ENCODE measurements at places on chromosomes 11 and 22.

- no peak for DNase-seq
Measured at GRCh38 chr11:66462911-66463310, 3.8 kb upstream of the PELI3 start.

DNA sequence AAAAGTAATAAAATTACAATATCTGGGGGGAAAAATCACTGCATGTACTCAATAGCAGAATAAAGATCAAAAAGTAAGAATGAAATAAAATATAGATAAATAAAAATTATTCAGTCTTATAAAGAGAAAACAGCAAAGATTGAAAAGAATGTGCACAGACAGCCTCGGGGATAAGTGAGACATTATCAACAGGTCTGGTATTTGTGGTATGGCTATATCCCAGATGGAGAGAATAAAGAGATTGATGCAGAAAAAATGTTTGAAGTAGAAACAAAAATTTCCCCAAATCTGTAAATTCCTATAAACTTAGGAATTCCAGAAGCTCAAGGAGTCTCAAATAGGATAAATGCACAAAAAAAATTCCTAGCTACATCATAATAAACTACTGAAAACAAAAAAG, 74.5 kb upstream of the LUZP2 start:
- no peak for DNase-seq

DNA sequence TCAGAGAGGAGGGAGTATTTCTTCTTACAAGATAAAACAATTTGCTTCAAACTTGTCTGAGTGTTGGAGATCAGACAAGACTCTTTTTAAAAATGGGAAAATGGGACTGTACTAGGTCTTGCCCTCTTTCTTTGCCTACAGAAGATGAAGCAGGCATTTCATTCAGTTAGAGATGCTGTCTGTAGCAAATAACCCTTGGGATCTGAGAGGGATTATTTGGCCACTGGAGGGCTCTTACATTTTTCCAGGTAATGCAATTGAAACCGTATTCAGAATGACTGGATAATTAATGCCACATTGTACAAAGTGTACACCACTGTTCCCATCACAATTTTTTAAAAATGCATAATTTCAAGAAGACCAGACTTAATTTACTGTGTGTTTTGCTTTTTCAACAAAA, 258.5 kb upstream of the KIRREL3 start:
- DNase-seq: no peak

- no peak for DNase-seq
Measured at GRCh38 chr11:113673550-113674396, 32.3 kb downstream of the TMPRSS5 start.

DNA sequence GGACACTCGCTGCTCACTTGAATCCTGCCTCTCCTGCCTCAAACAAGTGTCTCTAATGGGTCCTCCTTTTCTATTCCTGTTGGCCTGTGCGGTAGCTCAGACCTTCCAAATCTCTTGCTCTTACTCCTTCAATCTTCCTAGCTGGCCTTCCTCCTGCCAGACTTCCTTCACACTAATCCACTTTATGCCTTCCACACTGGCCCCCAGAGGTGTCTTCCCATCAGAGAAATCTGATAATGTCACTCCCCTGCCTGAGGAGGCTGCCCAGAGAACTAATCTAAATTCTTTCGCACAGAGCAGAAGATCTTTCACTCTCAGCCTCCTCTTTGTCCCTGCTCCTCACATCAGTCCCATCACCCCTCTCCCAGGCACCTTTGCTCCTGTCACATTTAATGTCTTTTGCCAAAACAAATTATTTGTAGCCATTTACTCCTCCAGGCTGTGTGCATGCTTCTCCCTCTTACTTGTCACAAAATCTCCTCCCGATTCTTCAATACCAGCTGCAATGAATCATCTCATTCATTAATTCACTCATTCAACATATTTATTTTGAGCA, 175.7 kb downstream of the MAML2 start:
- no peak for DNase-seq

Measured in MV-4-11 (cell line).